AG08395 (cell line): ENCODE measurements at places on chromosomes 7 and 10.

GRCh38 chr7:64686493-64687184, 20.7 kb downstream of the ZNF107 start:
- no peak for DNase-seq

DNA sequence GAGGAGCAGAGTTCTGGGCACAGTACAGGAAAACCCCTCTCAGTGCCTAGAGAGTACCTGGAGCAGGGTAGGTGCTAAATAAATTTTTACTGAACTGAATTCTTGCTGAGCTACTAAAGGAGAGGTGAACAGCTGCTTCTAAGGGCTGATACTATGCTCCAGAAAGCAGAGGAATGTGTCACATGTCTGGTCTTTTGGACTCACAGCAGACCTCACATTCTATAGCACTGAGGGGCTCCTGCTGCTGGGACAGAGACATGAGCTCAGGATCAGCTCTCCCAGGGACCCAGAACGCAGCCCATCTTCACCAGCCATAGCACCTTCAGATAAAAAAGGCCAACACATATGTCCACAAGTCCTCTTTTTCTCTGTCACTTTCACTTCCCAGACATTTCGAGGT, 133.0 kb upstream of the KLF14 start:
- DNase-seq = no peak

GRCh38 chr10:118672766-118673715, 77.6 kb upstream of the PRLHR start:
- DNase-seq = no peak

- DNase-seq = no peak
These were observed 297.4 kb upstream of the NEBL start for GRCh38 chr10:21194510-21194993.

DNA sequence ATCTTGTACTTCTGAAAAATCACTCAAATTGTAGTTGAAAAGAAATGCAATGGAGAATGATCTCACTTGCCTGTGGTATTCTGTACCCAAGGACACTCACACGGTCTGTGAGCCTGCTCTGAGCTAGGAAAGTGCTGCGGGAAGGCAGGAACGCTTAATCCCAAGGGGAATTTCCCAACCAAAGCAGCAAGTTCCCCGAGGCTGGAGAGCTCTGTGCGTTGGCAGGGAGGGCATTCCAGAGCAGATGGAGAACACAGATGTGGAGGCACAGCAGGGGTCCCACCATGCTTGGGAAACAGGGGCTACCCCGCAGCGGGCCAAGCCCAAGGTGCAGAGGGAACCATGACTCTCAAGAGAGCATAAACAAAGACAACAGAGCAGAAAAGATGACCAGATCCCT, 13.6 kb downstream of the SVIL start:
- peak; percentile 65 for DNase-seq

DNA sequence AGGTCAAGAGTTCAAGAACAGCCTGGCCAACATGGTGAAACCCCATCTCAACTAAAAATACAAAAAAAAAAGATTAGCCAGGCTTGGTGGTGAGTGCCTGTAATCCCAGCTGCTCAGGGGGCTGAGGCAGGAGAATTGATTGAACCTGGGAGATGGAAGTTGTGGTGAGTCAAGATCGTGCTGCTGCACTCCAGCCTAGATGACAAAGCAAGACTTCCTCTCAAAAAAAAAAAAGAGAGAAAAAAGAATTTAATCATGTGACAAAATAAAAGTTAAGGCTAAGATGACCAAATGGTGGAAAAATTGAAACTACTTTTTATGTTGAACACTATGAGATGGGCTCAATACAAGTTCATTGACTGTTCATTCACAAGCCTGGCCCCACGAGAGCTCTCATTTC, 141.1 kb upstream of the WDR11 start:
- no peak for DNase-seq

GRCh38 chr10:61063901-61064300, 119.9 kb upstream of the RHOBTB1 start:
- DNase-seq = no peak

DNA sequence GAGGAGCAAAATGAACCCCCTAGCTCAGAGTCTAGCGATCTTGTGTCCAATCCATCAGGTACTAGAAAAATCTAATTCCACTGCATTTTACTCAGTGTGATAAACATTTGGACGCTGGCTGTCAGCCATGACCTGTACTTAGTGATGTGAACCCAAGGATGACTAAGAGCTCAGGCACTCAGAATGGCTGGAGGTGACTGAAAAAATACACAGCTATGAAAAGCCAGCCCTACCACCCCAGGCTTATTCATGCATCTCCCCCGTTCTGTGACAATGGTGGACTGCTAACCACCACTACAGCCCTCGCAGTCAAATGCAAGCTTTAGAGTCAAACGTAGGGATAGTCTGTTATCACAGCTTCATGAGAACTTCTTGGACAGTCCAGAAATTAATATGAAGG, 14.9 kb downstream of the AFAP1L2 start:
- no peak for DNase-seq

DNA sequence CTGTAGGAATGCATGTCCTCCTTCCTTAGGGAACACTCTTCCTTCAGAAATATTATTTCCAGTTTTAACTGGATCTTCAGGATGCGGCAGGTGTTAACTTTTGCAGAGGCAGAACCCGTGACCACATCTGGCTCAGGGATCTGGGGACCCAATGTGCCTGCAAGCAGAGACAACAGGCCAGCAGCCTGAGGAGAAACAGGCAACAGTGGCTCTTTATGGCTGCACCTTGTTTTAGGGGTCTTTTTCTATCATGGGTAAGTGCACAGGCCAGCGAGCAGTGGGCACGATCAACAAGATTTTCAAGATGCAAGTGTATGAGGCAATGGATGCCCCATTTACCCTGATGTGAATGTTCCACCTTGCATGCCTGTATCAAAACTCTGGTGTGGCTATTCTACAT, 497.5 kb upstream of the KLF6 start:
- DNase-seq = no peak

- no peak for DNase-seq
These were observed 235.0 kb downstream of the SUGCT start for GRCh38 chr7:40369641-40370277.

GRCh38 chr10:128998101-128998805, 468.8 kb upstream of the MGMT start:
- DNase-seq = no peak

DNA sequence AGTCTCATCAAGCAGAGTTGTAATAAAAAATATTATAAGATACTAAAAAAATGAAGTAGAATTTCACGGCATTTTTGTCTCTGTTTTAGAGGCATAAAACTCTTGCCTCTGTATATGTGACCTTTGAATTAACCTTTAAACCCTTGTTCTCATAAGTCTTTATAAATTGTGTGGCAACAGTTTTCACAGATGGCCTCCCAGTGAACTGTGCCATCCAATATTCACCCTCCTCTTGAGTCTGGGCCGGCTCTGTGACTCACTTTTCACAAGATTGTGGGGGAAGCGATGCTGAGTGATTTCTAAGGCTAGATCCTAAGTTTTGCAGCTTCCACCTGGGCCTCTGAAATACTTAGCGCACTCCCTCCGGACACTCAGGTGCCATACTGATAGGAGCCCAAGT, 4.6 kb upstream of the USP6NL start:
- DNase-seq = no peak

DNA sequence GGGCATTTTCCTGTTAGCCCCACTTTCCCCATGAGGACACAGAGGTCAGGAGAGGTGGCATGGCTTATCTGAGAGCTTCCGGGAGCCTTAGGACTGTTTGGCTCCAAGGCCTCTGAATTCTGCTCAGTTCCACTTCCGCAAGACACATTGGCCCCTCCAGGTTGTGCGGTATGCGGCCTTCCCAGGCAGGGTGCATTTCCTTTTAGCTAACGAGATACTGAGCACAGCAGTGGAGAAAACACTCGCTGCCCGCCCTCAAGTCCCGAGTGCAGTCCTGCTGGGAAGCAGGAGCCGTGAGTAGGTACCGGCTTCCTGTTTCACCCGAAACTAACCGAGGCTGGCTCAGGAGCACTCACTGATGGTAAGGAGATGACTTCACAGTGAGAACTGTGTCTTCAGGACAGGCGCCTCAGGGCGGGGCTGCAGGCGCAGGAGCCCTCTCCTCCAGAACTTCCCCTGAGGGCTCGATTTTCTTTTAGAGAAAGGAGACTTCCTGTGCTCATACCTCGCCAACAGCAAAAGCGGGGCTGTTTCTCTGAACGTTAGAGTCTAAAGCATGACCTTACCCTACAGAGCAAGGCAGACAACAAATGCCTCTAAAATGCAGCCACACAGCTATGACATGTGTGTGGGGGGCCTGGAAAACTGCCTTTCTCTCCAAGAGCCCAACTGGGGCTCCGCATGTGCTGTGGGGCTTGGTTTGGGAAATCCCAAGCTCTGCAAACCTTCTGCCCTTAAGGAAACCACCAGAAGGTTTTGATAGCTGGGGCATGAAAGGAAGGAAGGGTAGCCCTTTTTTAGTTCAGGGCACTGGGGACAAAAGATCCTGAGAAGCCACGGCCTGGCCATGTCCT, 25.9 kb downstream of the RGS10 start:
- no peak for DNase-seq

GRCh38 chr7:66257481-66257880, 52.3 kb downstream of the TPST1 start:
- no peak for DNase-seq

- peak; percentile 62 for DNase-seq
These were observed 35.0 kb downstream of the SH3PXD2A start for GRCh38 chr10:103820101-103821062.

DNA sequence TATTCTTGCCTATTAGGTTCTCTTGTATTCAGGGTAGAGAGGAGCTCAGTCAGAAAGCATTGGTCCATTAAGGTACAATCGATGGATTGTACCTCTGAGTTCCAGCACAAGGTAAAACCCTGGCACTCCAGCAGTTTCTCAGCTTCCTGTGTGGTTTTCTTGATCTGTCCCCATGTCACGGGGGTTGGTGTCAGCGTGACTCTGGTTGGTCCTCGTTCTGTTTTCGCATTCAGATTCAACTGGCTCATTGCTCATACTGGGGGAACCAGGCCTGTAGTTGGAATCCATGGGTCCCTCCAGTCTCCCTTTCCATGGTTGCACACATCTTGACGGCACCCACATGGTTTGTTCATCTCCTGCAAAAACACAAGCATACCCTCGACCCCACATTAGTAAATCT, 32.7 kb upstream of the RASGEF1A start:
- no peak for DNase-seq

DNA sequence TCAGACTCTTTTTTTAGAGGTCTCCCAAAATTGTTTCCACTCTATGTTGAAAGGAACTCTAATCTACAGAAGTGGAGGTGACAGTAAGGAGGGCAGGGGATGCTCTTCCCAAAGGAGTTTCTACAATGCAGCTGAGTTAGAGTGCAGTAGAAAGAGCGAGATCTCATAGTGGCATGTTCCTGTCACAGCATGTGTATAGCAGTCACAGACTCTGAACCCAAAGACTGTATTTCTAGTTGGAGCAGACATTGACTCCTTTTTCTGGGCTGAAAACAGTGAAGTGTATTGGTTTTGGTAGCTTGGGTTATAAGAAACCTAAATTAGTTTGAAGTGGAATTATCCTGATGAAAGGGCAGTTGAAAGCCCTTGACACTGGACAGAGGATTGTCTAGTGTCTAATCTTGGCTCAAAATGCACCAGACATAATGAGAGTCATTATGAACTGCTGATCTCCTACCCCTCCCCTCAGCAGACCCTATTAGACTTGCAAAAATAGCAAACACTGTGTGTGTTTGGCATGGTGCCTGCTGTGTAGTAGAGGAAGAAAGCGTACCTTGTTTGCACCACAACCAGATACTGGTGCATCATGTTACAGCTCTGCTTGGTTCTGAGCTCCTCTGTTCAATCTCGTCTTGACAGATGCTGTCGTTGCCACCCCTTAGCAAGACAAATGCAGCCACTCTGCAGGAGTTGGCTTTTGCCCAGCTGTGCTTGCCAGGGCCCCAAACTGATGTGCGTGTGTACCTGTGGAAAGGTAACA, 336.0 kb downstream of the AUTS2 start:
- DNase-seq = no peak

DNA sequence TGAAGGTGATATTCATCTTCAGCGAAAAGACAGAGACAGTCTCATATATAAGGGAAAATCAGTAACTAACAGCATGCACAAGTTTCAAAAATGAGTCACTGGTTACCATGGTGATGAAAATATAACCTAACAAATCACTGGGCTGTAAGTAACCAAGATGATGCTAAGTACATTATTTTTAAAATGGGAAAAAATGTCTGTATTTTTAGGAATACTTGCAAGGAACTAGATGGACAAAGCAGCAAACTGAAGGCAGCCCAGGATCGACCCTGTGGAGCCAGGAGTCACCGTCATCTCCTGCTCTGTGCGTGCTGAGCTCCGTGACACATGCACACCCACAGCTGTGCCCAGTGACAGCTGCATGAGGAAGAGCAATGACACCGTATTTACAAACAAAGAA, 137.3 kb downstream of the ELMO1 start:
- no peak for DNase-seq

- DNase-seq = no peak
These were observed 172.0 kb downstream of the MAGI2 start for GRCh38 chr7:79281426-79281825.

DNA sequence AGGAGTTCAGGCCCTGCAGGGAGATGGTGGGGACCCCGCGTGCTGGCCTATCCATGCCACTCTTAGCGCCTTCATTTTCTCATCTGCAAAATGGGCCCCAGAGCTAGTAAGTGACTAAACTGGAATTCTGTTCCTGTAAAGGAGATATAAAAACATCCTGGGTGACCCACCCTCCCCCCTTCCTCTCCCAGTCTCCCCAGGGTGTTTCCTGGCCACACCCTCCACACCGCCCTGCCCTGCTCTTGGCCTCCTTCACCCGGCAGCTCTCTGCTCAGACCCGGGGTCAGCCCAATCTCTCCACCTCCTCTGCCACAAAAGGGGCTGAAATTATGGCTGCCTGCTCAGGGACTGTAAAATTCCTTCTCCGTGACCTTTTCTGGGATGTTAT, 70.7 kb downstream of the C10orf105 start:
- no peak for DNase-seq

GRCh38 chr7:137879357-137880158, 32.8 kb upstream of the DGKI start:
- peak; percentile 59 for DNase-seq

GRCh38 chr7:104926601-104927041, 87.4 kb upstream of the KMT2E start:
- no peak for DNase-seq

DNA sequence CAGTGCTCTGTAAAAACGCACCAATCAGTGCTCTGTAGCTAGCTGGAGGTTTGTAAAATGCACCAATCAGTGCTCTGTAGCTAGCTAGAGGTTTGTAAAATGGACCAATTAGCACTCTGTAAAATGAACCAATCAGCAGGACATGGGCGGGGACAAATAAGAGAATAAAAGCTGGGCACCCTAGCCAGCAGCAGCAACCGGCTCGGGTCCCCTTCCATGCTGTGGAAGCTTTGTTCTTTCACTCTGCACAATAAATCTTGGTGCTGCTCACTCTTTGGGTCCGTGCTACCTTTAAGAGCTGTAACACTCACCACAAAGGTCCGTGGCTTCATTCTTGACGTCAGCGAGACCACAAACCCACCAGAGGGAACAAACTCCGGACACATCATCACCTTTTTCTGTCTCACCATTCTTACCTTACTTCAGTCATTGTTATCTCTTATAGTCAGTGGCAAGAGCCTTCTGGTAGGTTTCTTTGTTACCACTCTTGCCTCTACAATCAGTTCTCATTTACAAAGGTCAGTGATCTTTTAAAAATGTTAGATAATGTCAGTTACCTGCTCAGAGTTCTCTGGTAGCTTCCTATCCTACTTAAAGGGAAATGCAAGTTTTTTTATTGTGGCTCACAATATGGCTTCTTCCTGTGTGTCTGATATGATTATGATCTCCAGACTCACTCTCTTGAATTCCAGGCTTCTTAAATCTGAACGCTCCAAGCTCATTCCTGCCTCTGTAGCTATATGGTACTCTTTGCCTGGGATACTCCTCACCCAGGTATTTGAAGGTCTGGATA, 4.5 kb downstream of the STAM start:
- DNase-seq = no peak
